ENCODE measurements at places on chromosomes 2 and 18. TPM values are rescaled to one million over a fixed set of nuclear protein-coding genes. Genes with fewer than 3 reads are reported as not detected.

ACTG2 gene
- 0.81 TPM for total RNA-seq

ST6GAL2 gene
- total RNA-seq = not detected

SLC4A1AP gene
- 24.2 TPM for total RNA-seq

CXCR4 gene
- total RNA-seq = 226 TPM

GYPC gene
- 168 TPM for total RNA-seq

REG3G gene
- total RNA-seq = not detected

GATA6 gene
- not detected for total RNA-seq

OSR1 gene
- total RNA-seq = not detected

DSG1 gene
- total RNA-seq = not detected

MPPE1 gene
- 41.6 TPM for total RNA-seq

SLC16A14 gene
- 0.63 TPM for total RNA-seq

CDH7 gene
- not detected for total RNA-seq

EFR3B gene
- total RNA-seq = 0.05 TPM

IFT172 gene
- 10.0 TPM for total RNA-seq

BOLL gene
- not detected for total RNA-seq

TXNDC2 gene
- not detected for total RNA-seq

PPP1R1C gene
- not detected for total RNA-seq

INHBB gene
- total RNA-seq = not detected

DPP4 gene
- 158 TPM for total RNA-seq

SP9 gene
- not detected for total RNA-seq

ZAP70 gene
- 268 TPM for total RNA-seq

GRHL1 gene
- 0.55 TPM for total RNA-seq

KCNJ13 gene
- not detected for total RNA-seq

CD302 gene
- 0.23 TPM for total RNA-seq

CTAGE1 gene
- total RNA-seq = not detected

MPP4 gene
- not detected for total RNA-seq

CAPN13 gene
- total RNA-seq = not detected

TBR1 gene
- total RNA-seq = not detected

L3MBTL4 gene
- total RNA-seq = not detected

TCF7L1 gene
- total RNA-seq = not detected

CHRND gene
- total RNA-seq = not detected

RFTN2 gene
- total RNA-seq = not detected

All from activated CD8-positive, alpha-beta T cell treated with anti-CD3 and anti-CD28 coated beads, Interleukin-2, amount 10 ng/mL, durations not matched to agents 7 days and 5 days (primary cell).